Stimulated activated CD8-positive, alpha-beta memory T cell treated with anti-CD3 and anti-CD28 coated beads, Interleukin-2, amount 100 ng/mL, for 1 hour (primary cell): ENCODE measurements at places on chromosomes 4 and X.

DNA sequence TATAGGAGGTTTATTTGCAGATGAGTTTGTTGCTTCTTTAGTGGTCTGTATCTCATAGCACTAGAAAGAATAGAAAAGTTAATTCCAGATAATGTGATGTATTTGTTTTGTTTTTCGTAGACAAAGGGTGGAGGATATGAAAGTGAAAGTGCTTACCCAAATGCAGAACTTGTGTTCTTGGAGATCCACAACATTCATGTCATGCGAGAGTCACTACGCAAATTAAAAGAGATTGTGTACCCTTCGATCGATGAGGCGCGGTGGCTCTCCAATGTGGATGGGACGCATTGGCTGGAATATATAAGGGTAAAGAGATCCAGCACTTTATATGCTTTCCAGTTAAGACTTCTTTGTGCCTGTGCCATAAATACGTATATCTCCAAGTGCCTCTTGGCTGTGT, 43.3 kb downstream of the MTMR1 start:
- DNase-seq = no peak

DNA sequence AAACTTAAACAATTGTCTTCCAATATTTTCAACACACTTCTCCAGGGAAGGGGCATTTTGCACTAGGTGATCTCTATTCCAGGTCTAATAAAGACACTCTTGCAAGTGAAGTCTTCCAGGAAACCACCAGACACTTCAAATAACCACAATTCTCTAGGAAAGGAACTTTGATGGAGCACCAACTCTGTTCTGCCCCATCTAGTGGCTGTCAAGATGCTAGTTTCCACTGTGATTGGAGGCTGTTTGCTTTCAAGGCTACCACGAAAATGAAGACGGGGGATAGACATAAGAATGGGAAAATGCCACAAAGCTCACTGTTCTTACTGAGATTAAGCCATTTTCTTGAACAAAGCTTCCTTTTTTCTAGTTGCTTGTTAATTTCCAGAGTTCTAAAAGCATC, 100.6 kb upstream of the F9 start:
- DNase-seq = no peak

GRCh38 chr4:38678078-38678477, 14.1 kb downstream of the KLF3 start:
- no peak for DNase-seq

- no peak for DNase-seq
Measured at GRCh38 chrX:14903891-14904290, 30.7 kb downstream of the MOSPD2 start.

DNA sequence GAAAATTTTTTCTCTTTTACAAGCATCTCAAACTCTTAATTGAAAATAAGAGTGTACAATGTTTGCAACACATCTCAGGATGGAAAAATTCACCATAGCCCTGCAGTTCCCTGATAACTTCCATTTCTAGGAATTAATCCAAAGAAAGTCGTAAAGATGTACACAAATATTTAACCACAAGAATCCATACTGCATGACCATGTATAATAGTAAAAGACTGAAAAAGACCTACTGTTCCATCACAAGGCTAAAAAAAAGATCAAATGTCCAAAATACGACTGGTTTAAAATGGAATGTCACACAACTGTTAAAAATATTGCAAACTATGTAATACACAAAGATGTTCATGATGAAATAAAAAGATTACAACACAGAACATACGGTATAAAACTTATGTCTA, 32.1 kb downstream of the HUWE1 start:
- no peak for DNase-seq

- no peak for DNase-seq
Measured at GRCh38 chrX:78074088-78074487, 30.0 kb upstream of the PGK1 start.

DNA sequence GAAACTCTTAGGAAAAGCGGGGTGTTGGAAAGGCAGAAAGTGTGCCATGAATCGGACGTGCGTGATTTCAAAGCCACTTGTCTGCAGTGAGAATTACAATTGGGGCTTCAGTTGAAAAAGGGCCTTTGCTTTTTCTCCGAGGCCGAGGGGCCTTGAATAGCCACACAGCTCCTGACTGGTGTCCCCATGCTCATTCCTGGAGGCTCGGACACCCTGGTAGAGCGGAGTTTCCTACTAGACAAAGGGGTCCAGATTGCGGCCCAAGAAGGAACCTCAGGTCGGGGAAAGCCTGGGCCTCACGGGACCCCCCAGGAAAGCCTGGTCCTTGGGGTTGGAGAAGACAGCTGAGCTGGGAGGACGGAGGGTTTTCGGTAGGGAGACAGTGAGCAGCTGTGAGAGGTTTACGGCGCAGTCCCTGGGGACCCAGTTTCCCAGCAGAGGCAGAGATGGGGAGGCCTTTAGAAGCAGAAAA, 3.0 kb upstream of the SHOX start:
- DNase-seq = no peak

DNA sequence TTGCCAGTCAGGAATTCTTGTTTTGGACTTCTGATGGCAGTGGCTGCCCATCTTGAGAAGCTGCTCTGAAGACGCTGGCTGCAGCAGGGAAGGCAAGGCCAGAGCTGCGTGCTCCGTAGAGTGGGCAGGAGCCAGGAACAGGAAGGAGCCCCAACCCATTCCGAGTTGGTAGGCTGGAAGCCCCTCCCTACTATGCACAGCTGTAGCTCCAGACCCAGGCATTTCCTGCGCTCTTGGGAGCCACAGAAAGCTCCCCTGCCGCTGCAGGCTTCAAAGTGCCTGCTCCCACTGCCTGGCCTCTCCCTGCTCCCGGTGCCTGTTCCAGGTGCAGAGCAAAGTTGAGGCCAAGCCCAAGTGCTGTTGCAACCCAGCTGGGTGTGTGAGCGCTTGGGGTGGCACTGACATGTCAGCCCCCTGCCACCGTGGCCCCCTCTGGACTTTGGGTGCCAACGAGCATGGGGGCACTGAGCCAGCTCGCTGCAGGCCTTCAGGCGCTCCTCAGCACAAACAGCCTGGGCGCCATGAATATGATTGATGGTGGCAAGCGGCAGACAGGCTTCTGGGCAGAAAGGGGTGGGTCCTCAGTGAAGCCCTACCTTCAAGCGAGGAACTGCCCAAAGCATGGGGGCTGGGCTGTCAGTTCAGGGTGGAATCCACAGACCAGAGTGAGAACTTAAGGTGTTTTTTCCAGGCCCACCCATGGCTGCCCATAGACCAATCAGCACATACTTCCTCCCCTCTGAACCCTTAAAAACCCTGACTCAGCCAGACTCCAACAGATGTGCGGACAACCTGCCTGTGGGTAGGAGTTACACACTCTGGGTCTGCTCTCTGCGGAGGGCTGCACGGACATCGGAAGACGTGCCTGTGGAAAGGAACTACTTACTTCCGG, 677.2 kb upstream of the INTU start:
- no peak for DNase-seq

GRCh38 chrX:113384628-113385027, 544.0 kb upstream of the AMOT start:
- no peak for DNase-seq

GRCh38 chrX:118536204-118536603, 40.6 kb downstream of the DOCK11 start:
- no peak for DNase-seq

DNA sequence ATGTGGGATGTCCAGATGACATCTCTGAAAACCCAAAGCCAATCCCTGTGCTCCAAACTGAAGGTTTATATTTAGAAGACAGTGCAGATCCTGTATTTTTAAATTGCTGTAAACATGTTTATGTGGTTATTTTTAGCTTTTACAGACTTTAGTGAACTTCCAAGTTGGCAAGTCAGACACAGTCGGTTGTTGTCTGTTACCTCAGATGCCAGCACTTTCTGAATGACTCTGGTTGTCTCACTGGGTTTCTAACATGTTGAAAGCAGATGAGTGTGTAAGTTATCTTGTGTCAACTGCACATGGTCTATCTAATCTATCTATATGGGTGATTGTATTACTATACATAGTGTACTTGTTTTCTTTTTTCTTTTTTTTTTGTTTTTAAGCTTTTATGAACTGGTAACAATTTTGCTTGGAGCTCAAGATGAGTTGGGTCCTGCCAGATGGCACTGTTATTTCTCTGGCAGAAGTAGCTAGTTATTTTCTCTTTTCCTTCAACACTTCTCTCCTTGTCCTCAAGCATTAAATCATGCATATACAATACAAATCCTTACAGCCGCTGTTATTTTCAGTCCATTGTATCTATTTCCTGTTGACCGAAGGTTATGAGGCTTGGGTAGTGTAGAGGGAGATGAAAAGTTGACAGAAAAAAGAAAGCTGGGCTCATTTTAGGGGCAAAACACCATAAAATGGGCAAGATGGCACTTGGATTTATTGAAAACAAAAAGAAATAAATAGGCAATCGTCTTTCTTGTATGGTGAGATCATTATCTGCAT, 66.3 kb downstream of the GAB1 start:
- DNase-seq = no peak
